Neuronal stem cell (in vitro differentiated cells): ENCODE measurements at places on chromosomes 16 and 17.

DNA sequence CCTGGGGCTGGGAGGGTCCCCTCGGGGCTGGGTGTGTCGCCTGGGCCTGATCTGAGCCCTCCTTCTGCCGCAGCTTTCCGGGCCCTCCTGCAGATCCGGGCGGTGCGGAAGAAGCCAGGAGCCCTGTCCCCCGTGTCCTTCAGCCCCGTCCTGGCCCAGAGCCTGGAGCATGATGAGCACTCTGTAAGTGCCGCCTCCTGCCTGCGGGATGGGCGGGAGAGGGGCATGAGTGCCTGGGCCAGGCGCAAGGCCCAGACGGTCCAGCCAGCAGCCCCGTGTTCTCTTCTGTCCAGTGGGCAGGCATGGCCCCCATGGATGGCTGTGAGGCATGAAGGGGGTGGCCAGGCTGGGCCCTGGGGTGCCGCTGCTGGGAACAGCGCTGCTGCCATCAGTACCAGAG, 16.0 kb upstream of the NUDT16L1 start:
- no peak overlapping the region for H3K27ac ChIP-seq
- H3K27me3 ChIP-seq: no peaks in the 10 kb centered on the region
- no peaks in the 10 kb centered on the region for H3K4me1 ChIP-seq
- no peak overlapping the region for H3K4me3 ChIP-seq

DNA sequence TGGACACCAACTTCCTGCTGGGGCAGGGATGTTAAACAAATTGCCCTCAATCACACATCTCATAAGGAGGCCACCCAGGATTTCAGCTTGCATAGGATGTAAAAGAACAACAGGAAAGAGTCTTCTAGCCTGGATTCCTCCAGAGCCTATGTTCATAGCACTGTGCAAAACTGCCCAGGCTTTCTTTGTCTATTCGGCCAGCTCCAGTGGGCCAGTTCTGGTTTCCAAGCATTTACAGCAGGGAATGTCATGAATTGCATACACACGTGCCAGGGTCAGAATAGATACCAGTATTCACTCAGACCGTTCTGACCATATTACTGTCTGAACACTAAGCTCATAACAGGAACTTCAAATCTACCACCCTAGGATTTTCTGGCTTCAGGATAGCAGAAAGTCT, 273.2 kb downstream of the CDH8 start:
- H3K27ac ChIP-seq: no peak overlapping the region
- no peaks in the 10 kb centered on the region for H3K4me1 ChIP-seq

GRCh38 chr16:79097166-79097565, 503.4 kb downstream of the MAF start:
- peaks cover 7% of the 10 kb centered on the region for H3K4me1 ChIP-seq
- DNase-seq: no peak
- no peak overlapping the region for H3K27ac ChIP-seq

GRCh38 chr16:11094075-11094856, 149.9 kb downstream of the CLEC16A start:
- no peak overlapping the region for H3K27ac ChIP-seq
- no peak for DNase-seq
- H3K27me3 ChIP-seq: no peaks in the 10 kb centered on the region
- H3K4me1 ChIP-seq: peaks cover 20% of the 10 kb centered on the region
- no peaks in the 10 kb centered on the region for H3K36me3 ChIP-seq
- H3K4me3 ChIP-seq: no peak overlapping the region

- H3K27ac ChIP-seq: no peak overlapping the region
- no peaks in the 10 kb centered on the region for H3K27me3 ChIP-seq
- DNase-seq: no peak
- H3K36me3 ChIP-seq: peaks cover 32% of the 10 kb centered on the region
These were observed 2.7 kb downstream of the TOM1L1 start for GRCh38 chr17:54903375-54903774.

- DNase-seq: no peak
- H3K27ac ChIP-seq: no peak overlapping the region
- H3K36me3 ChIP-seq: peaks cover 76% of the 10 kb centered on the region
- no peaks in the 10 kb centered on the region for H3K27me3 ChIP-seq
These were observed 6.8 kb downstream of the MPG start for GRCh38 chr16:84718-85406.

- no peaks in the 10 kb centered on the region for H3K36me3 ChIP-seq
- no peaks in the 10 kb centered on the region for H3K4me1 ChIP-seq
- H3K27me3 ChIP-seq: no peaks in the 10 kb centered on the region
- H3K4me3 ChIP-seq: no peak overlapping the region
- H3K27ac ChIP-seq: no peak overlapping the region
These were observed 484.0 kb upstream of the ERCC4 start for GRCh38 chr16:13435873-13436474.

DNA sequence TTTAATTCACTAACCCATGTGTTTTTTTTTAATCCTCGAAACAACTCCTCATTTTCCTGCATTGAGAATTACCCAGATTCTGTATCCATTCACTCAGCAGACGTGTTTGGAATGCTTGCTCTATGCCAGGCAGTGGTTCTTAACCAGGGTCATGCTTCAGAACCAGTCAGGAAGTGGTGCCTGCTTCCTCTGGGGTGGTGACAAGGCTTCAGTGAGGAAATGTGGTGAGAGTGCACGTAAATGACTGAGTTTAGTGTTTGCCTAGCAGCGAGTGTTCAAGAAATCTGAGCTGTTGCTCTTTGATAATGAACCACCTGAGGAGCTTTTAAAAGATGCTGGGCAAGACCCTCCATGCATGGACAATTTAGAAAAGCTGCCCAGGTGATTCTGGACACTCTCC, 9.9 kb downstream of the ZFP90 start:
- no peak overlapping the region for H3K4me3 ChIP-seq
- H3K4me1 ChIP-seq: no peaks in the 10 kb centered on the region
- H3K27ac ChIP-seq: no peak overlapping the region
- no peaks in the 10 kb centered on the region for H3K27me3 ChIP-seq
- peaks cover 54% of the 10 kb centered on the region for H3K36me3 ChIP-seq

DNA sequence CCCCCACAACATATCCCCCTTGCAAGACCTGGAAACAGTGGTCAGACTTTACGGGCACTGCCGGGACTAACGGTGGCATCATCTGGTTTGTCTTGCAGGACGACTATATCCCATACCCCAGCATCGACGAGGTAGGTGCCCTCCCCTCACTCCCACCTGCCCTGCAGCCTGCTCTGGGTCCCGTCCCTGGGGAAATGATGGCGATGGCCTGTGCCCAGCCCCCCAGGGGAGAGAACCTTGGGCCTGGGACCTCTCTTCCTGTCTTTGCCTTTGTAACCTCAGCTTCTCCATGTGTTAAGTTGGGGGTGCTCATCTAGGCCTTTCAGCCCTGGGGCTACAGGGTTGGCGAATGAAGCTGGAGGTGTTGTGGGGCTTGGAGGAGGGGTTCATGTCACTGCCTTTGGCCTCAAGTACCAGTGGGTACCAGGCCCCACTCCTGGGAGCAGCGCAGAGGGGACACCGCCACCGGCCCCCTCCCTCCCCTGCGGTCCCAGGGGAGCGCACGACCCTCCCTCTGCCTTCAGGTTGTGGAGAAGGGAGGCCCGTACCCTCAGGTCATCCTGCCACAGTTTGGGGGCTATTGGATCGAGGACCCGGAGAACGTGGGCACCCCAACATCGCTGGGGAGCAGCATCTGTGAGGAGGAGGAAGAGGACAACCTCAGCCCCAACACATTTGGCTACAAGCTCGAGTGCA, 99.9 kb downstream of the OR1D5 start:
- H3K36me3 ChIP-seq: no peaks in the 10 kb centered on the region
- no peak overlapping the region for H3K27ac ChIP-seq
- no peak for DNase-seq
- peaks cover 4% of the 10 kb centered on the region for H3K4me1 ChIP-seq
- H3K4me3 ChIP-seq: no peak overlapping the region

DNA sequence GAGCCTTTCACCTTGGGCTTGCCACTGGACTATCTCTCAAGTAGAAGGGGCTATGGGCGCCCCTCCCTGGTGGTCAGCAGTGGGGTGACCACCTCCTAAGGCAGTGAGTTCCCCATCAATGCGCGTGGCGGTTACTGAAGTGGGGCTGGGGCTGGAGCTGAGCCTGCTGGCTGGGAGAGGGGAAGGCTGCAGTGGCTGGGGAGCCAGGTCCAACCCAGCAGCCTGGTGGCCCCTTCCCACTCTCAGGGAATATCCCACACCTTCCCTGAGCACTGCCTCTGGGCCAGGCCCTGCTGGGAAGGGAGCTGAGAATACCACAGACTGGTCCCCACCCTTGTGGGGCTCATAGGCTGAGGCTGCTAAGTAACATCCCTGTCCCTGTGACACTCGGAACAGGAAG, 19.8 kb upstream of the MPRIP start:
- no peak overlapping the region for H3K27ac ChIP-seq
- DNase-seq: no peak
- peaks cover 4% of the 10 kb centered on the region for H3K27me3 ChIP-seq
- H3K4me3 ChIP-seq: no peak overlapping the region
- H3K36me3 ChIP-seq: no peaks in the 10 kb centered on the region
- H3K4me1 ChIP-seq: peaks cover 19% of the 10 kb centered on the region

- H3K27ac ChIP-seq: no peak overlapping the region
- H3K4me3 ChIP-seq: no peak overlapping the region
- peaks cover 22% of the 10 kb centered on the region for H3K36me3 ChIP-seq
- H3K27me3 ChIP-seq: no peaks in the 10 kb centered on the region
- DNase-seq: no peak
These were observed 7.4 kb upstream of the TXNDC11 start for GRCh38 chr16:11750056-11750455.

DNA sequence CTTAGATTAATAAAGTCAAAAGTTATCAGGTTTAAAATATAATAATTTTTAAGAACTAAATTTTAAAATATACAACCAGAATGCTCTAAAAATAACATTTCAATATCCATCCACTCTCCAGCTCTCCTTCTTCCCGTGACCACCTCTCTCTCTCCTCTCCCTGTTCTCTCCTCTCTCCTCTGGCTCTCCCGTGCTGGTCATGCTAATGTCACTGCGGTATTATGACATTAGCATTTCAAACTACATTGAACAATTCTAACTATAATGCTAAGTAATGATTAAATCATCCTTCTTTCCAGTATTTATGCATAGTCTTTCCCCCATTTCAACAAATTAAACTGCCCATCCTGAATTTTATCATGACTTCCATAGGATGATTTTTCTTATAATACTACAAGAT, 154.7 kb downstream of the CEP112 start:
- H3K27ac ChIP-seq: no peak overlapping the region
- peaks cover 3% of the 10 kb centered on the region for H3K36me3 ChIP-seq
- no peak for DNase-seq
- no peak overlapping the region for H3K4me3 ChIP-seq

DNA sequence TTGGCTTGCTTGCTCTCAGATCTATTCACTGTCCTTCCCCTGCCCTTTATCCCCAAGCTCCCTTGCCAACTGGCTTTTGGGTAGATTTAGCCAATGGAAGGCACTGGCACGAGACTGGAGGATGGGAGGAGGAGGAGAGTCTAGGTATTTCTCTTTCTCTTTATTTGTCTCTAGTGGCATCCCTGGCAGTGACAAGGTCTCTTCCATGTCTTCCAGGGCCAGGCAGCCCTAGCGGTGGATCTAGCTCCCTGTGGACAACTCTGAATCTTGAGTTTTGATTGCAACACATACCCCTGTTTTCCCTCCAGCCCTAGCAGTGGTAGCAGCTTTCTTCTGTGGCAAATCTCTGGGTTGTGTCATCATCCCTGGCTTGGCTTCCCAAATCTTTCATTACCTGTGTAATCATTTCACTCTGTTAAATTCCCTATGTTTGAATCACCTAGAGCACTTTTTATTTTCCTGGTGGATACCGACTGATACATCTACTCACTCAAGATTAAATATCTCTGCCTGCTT, 171.1 kb upstream of the IRX6 start:
- H3K36me3 ChIP-seq: no peaks in the 10 kb centered on the region
- H3K4me1 ChIP-seq: peaks cover 3% of the 10 kb centered on the region
- no peaks in the 10 kb centered on the region for H3K27me3 ChIP-seq
- no peak overlapping the region for H3K27ac ChIP-seq

DNA sequence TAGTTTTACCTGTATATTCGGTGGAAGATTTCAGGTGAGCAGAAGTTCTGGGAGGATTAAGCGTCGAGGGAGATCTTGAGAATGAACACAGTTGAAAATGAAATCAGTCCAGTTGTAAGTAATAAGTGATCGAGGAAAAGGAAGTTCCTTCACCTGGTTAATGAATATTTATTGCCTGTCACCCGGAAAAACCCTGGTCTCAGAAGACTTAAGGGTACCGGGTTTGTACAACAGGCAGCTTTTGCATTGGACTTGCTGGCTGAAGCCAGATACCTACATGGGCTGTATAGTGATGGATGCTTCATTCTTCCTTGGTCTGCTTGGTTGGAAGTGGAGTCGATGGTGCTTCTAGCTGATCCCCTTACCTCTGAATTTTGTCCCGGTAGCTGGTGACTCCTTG, 72.7 kb downstream of the PRKCA start:
- H3K4me3 ChIP-seq: no peak overlapping the region
- peaks cover 56% of the 10 kb centered on the region for H3K27me3 ChIP-seq
- no peak overlapping the region for H3K27ac ChIP-seq
- H3K4me1 ChIP-seq: peaks cover 7% of the 10 kb centered on the region

DNA sequence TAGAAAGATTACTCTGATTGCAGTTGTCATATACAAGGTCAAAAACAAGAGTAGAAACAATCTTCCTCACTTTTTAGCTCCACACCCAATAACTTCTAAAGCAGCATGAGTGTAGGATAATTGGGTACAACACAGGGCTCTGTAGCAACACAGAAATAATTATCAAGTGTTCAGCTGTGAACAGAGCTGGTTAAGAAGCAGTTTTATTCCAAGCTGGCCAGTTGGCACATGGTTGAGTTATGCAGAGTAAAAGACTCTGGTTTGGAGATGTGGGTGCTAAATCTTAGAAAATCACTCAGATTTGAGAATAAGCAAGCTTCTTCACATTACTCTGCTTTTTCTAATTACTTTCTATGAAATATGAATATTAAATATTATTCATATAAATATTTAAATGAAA, 118.5 kb downstream of the KIF2B start:
- no peaks in the 10 kb centered on the region for H3K36me3 ChIP-seq
- no peak overlapping the region for H3K4me3 ChIP-seq
- H3K27ac ChIP-seq: no peak overlapping the region
- H3K27me3 ChIP-seq: no peaks in the 10 kb centered on the region
- H3K4me1 ChIP-seq: no peaks in the 10 kb centered on the region

DNA sequence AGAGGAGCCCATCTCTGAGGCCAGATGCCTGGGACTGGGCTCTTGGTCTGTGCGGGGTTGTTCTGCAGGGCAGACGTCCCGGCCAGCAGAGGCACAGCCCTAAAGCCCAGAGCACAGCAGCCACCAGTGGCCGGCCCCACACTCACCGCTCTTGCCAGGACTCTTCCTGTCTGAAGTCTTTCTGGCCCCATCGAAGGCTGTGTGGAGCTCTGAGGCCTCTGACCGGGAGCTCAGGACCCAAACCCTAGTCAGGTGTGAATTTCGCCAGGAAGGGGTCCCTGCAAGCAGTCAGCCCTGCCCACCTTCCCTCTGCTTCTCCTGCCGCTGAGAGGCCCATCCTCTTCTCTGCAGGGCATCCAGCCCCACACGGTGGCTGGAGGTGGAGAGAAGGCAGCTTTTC, 10.7 kb downstream of the ACSF3 start:
- no peaks in the 10 kb centered on the region for H3K4me1 ChIP-seq
- H3K27ac ChIP-seq: no peak overlapping the region
- no peak overlapping the region for H3K4me3 ChIP-seq
- peaks cover 82% of the 10 kb centered on the region for H3K36me3 ChIP-seq
- DNase-seq: no peak
- H3K27me3 ChIP-seq: no peaks in the 10 kb centered on the region
